ENCODE measurements at places on chromosomes 1 and 21.

DNA sequence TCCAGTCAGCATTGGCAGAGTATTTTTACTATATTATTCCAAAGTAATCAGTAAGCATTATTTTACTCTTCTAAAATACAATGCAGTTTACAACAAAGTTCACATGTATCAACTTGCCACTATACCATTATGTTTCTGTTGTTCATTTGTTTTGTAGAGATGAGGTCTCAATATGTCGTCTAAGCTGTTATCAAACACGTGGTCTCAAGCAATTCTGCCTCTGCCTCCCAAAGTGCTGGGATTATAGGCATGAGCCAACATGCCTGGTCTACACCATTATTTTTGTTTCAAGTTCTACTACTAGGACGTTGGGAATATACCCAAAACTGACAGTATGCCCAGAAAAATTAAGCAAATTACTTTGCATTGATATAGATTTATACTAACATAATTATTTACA is 19.8 kb downstream of the FAF1 start:
- DNase-seq, result no peak

DNA sequence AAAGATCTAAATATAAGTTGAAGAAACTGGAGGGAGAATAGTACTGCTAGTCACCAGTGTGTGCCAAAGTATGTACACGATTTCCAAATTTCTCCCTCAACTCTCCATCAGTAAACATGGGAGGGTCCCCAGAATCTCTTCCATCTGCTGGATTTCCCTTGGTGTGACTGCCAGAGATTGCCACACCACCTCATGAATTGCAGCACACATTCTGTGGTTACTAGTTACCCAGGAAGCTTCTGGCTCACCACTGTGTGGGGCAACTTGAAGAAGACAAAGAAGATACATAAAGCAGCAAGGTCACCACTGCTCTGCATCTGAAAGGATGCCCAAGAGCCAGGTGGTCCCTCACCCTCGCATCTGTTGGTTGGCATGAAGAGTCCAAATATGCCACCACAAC is 191.7 kb upstream of the ESRRG start:
- no peak for DNase-seq

- no peak for DNase-seq
Observed at GRCh38 chr1:2603521-2604155, 17.1 kb downstream of the PRXL2B start.

- DNase-seq, result peak; percentile 42
Observed at GRCh38 chr1:241985787-241986186, 13.1 kb downstream of the MAP1LC3C start.

DNA sequence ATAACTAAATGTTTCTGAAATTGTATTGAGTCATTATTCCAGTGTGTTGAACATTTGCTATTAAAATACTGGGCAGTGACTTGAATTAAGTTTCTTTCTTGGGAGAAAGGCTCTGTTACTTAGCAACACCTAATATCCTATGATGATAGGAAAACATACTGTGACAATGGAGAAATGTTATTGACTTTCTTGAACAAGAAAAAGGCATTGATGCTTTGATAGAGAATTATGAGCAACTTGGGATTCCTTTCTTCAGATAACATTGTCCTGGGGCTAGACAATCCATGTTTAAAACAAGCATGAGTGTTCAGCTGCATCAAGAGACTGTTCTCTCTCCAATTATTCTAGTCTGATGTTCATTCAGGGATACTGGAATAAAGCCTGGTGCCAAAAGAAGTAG is 215.9 kb upstream of the L1TD1 start:
- no peak for DNase-seq

DNA sequence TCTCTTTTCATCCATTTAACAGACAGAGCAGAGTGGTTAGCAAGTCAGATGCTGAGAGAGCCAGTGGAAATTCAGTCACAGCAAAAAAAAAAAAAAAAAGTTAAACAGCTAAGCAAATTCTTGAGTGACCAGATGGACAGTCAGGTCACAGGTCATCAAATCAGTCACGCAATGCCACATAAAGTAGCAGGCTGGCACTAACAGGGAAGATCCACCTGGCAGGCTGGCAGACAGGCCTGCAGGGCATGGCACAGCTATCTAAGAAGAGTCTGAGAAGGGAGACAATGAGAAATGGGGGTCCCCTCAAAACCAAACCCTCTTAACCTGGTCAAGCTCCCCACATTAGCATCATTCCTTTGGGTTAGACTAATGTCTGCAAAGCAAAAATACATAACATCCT is 371.9 kb downstream of the TTLL7 start:
- no peak for DNase-seq

- DNase-seq, result no peak
Observed at GRCh38 chr1:100735244-100735643, 15.7 kb downstream of the VCAM1 start.

DNA sequence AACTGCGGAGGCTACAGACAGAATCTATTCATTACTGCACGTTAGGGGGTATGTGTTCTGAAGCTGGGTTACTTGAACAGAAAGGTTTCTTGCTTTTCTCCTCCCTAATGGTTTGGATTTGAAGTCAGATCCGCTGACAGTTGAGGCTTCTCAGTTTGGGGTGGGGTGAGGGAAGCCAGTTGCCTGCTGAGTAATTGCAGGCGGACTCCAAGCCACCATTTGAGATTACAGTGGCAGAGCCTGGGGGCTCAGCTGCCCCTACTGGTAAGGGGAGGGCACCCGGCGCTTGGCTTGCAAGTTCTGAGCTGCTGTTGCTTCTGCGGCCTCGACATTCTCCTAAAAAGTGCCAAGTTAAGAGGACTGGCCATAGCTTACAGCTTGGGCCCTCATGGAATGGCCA is 2.0 kb downstream of the GRHL3 start:
- no peak for DNase-seq

DNA sequence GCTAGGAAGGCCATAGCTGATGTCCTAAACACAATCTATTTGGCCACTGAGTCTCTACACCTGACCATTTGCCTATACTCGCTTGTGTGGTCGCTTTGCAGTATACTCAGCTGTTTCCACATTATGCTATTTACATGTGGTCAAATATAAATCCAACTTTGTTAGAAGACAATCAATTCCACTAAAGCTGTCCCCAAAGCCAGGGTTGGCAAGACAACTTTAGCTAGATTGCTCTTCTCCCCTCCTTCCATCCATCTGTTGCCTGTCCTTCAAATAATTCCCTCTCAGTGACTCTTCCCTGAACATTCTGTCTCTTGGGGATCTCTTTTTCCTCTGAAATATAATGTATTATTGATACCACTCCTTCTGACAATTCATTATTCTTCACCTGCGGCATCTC is 30.1 kb downstream of the AVPR1B start:
- no peak for DNase-seq

DNA sequence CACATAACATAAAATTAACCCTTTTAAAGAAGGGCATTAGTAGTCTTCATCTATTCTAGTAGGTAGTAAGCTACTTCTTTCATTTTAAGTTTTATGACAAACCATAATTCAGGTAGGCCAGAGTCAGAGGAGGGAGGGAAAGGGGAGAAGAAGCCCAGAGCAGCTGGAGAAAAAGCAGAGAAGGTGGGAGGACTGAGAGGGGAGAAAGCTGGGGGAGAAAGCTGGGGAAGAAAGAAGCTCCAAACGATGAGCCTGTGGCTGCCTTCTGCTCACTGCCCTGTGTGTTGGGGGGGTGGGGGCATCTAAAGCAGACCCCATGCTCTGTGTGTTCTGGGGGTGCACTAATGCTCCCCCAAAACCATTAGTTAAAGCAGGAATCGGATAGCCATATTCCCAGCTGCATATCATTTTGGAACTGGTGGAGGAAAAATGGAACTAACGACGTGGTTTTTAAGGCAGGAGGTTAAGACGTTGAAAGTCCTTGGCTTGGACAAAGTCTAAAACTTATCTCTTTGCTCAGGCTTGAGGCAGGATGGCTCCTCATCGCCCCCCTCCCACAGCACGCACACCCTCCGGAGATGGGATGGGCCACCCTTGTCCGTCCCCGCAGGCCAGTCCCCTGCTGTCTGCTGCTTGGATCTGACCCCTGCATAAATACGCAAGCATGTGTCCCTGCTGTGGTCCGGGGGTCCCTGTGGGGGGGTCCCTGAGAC is 184.2 kb downstream of the DYRK1A start:
- peak; percentile 64 for DNase-seq

GRCh38 chr1:165942062-165942461 is 114.6 kb downstream of the UCK2 start:
- no peak for DNase-seq

- DNase-seq, result no peak
Observed at GRCh38 chr1:198649232-198649967, 10.6 kb downstream of the PTPRC start.
